GM12878 (cell line): ENCODE measurements at places on chromosomes 7 and 10.

DNA sequence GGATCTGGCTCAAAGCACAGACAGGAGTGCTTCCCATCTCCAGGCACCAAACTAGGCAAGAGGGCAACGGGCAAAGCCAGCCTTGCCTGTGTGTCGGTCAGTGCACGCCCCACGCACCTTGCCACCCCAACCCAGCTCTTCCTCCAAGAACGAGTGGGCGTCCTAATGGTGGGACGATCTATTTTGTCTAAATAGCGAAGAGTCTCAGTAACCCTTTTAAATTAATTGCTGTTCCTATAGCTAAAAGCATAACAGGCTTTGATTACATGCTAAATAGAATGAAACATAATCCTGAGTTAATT is 12.2 kb downstream of the EN2 start:
- no peak for DNase-seq

GRCh38 chr7:33642312-33642711 is 263.0 kb upstream of the BMPER start:
- no peak for DNase-seq

- DNase-seq: no peak
Measured at GRCh38 chr7:140657891-140658290, 14.9 kb upstream of the ADCK2 start.

GRCh38 chr7:78985509-78985908 is 468.0 kb downstream of the MAGI2 start:
- no peak for DNase-seq

- DNase-seq: no peak
Measured at GRCh38 chr10:103168438-103168837, 24.6 kb downstream of the NT5C2 start.

- no peak for DNase-seq
Measured at GRCh38 chr7:99791021-99791420, 7.0 kb upstream of the CYP3A4 start.

DNA sequence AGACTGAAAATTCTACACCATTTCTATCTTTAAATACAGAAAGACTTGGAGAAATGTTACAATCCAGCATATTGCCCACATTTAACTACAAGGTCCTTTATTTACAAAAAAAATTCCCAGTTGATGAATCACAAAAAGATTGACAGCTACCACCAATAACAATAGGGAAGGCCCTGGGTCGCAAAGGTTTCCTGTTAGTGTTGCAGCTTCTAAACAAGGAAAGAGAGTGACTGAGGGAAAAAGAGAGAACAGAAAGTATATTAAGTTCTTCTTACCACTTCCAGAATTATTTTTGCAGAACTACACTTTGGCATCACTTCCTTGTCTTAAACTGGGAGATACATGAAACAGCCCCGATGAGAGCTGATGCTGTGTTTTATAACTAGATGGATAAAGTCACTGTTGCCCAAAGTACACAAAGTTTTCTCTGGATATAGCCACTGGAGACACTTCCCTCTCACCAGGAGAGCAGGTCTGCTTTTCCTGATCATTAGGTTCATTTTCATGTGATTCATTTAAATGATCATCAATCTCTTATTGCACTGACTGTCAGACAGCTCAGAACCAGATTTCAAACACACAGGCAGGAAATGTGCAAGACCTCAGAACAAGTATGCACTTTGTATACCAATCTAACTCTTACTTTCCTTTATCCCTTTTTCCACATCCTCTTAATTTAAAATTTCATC is 57.0 kb downstream of the SHTN1 start:
- DNase-seq: no peak

- no peak for DNase-seq
Measured at GRCh38 chr10:24726626-24727025, 2.9 kb upstream of the ARHGAP21 start.

DNA sequence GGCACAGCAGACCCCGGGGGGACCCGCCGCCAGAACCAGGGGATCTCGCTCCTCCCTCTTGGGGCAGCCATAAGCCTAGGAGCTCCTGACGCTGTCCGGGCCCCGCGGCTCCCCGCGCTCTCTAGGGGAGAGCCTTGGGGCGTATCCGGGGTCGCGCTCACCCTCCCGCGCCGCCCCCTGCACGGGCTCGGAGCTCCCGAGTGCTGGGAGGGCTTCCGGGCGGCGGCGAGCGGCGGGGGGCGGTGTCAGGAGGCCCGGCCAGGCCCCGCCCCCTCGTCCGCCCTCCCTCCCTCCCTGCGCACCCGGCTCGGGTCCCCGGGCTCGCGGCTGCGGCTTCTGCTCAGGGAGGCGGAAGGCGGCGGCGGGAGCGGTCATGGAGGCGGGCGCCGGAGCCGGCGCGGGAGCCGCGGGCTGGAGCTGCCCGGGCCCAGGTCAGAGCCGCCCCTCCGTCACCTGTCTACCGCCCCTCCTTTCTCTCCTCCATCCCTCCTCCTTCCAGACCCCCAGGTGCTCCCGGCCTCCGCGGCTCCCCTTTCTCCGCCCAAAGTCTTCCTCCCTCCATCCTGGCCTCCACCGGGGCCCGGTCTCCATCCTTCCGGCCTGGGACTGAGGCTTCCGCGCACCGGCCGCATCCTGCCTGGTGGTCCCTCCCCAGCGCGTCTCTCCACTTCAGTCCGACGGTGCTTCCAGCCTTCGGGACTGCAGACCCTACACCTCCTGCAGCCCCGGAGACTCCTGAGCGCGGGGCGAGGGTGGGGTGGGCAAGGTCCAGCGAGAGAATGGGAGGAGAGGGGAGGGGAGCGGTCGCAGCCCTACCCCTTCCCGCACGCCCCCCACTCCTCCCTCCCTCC is at the start of gene CCDC136:
Gene CCDC136 (plus strand): TSS at position 848 of the 851 bp plus-strand sequence. CDS start 444 bp downstream, outside the sequence.
- no peak for DNase-seq

GRCh38 chr7:34544621-34545020 is 113.4 kb upstream of the NPSR1 start:
- DNase-seq: no peak

- no peak for DNase-seq
Measured at GRCh38 chr10:117254774-117255735, 14.1 kb downstream of the SLC18A2 start.

- no peak for DNase-seq
Measured at GRCh38 chr10:122164023-122164601, 107.0 kb upstream of the BTBD16 start.

- no peak for DNase-seq
Measured at GRCh38 chr7:111835066-111835465, 272.8 kb upstream of the IMMP2L start.
